ENCODE measurements at places on chromosomes 3 and 15.

GRCh38 chr3:101039285-101039684 lies 46.1 kb upstream of the ABI3BP start:
- H3K27me3 ChIP-seq, result no peaks in the 10 kb centered on the region
- no peak overlapping the region for H3K4me3 ChIP-seq
- peaks cover 18% of the 10 kb centered on the region for H3K4me1 ChIP-seq
- H3K36me3 ChIP-seq, result no peaks in the 10 kb centered on the region

GRCh38 chr15:90994059-90994416 lies 297 bp downstream of the PRC1 start:
- peak; percentile 23 for DNase-seq
- peaks cover 13% of the 10 kb centered on the region for H3K36me3 ChIP-seq
- peak overlapping the region; percentile 100 for H3K27ac ChIP-seq
- H3K27me3 ChIP-seq, result no peaks in the 10 kb centered on the region
- peak overlapping the region; percentile 100 for H3K4me3 ChIP-seq

DNA sequence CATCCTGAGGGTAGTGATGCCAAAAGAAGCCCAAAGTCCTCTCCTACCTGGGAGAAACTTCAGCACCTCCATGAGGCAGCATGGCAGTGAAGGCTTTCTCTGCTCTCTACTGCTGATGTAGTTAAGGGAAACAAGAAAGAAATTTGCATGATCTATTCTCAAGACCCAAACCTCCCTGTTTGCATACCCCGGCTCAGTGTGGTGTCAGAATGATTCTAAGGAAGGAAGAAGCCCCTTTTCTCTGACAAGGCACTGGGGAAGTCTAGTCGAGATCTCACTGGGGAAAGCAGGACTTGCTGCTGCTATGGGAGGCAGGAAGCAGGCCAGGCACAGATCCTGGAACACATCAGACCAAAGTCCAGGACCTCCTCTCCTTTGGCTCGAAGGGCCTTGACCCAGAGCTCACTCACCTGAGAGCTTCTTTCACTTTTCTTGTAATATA lies 89.4 kb upstream of the ICE2 start:
- H3K36me3 ChIP-seq, result no peaks in the 10 kb centered on the region
- H3K4me3 ChIP-seq, result no peak overlapping the region
- H3K4me1 ChIP-seq, result peaks cover 2% of the 10 kb centered on the region
- no peaks in the 10 kb centered on the region for H3K27me3 ChIP-seq
- H3K27ac ChIP-seq, result no peak overlapping the region

GRCh38 chr15:90142216-90143165 lies 40.2 kb upstream of the IDH2 start:
- no peak overlapping the region for H3K4me3 ChIP-seq
- H3K27ac ChIP-seq, result peak overlapping the region; percentile 43
- peaks cover 10% of the 10 kb centered on the region for H3K4me1 ChIP-seq
- H3K27me3 ChIP-seq, result no peaks in the 10 kb centered on the region

DNA sequence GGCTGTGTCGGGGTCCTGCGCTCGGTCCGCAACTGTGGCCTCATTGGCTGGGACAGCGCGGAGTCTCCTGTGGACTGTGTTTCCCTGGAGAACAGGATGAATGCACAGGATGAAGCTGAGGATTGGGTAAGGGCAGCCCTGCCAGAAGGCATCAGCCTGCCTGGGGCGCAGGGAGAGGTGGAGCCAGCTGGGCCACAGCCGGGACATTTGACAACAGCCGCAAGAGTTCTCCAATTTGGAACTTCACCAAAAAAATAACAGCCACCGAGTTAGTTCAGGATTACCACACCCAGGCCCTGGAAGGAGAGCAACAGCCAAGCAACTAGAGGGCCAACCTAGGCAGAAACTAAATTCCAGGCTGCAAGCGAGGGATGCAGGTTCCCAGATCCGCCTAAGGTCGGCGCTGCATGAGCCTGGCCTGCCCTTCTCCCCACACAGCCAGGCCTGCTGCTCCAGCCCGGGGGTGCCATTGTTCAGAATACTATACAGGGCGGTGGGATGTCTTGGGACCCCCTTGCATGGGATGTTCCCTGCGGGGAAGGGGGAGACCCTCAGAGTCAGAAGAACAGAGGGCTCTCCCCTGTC lies 229.3 kb downstream of the OCA2 start:
- no peak overlapping the region for H3K27ac ChIP-seq
- no peaks in the 10 kb centered on the region for H3K36me3 ChIP-seq
- no peaks in the 10 kb centered on the region for H3K4me1 ChIP-seq
- H3K4me3 ChIP-seq, result no peak overlapping the region

DNA sequence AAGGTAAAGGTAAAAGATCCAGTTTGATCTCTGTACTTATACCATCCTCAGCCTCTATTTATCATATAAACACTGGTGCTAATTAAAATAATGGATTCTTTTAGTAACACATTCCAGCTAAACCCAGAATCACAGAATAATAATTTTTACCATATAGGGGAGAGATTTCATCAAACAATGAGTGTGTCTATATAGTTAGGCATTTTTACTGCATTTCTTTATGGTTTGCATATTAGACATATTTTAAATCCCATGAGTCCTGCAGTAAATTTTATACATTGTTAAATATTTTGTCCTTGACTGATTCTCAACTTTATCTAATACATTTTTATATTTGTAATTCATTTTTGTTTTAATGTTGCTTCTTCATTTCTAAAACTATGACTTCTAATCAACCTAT lies 323.7 kb upstream of the AGTR1 start:
- H3K4me3 ChIP-seq, result no peak overlapping the region
- DNase-seq, result no peak
- no peak overlapping the region for H3K27ac ChIP-seq
- no peaks in the 10 kb centered on the region for H3K36me3 ChIP-seq
- H3K4me1 ChIP-seq, result no peaks in the 10 kb centered on the region

GRCh38 chr15:96268442-96269204 lies 61.9 kb upstream of the NR2F2 start:
- H3K36me3 ChIP-seq, result peaks cover 35% of the 10 kb centered on the region
- peaks cover 53% of the 10 kb centered on the region for H3K4me1 ChIP-seq
- H3K27ac ChIP-seq, result peak overlapping the region; percentile 81
- no peaks in the 10 kb centered on the region for H3K27me3 ChIP-seq

- no peak overlapping the region for H3K4me3 ChIP-seq
- no peaks in the 10 kb centered on the region for H3K27me3 ChIP-seq
- H3K4me1 ChIP-seq, result peaks cover 36% of the 10 kb centered on the region
- no peak for DNase-seq
These were observed 17.1 kb downstream of the RBP1 start for GRCh38 chr3:139522421-139522820.

GRCh38 chr3:138867996-138868395 lies 33.3 kb upstream of the PIK3CB start:
- H3K27ac ChIP-seq, result peak overlapping the region; percentile 43
- no peaks in the 10 kb centered on the region for H3K27me3 ChIP-seq
- peaks cover 8% of the 10 kb centered on the region for H3K4me1 ChIP-seq
- DNase-seq, result no peak
- no peak overlapping the region for H3K4me3 ChIP-seq

DNA sequence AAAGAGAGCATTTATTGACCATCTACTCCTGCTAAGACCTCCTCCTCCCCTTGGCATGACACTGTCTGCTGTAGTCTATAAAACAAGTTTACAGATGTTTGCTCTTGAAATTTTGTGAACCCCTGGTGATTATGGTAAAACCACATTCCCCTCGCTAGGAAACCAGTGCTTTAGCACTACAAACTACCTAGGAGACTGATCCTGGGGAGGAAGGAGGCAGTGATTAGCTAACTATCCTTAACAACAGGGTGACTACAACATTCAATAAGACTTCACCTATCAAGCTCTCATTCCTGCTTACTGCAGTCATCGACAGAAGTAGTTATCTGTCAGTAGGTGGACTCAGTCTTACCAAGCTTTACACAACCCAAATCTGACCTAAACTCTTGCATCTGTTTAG lies 371.3 kb downstream of the TUSC7 start:
- no peak overlapping the region for H3K27ac ChIP-seq
- peaks cover 10% of the 10 kb centered on the region for H3K27me3 ChIP-seq
- DNase-seq, result no peak
- H3K36me3 ChIP-seq, result no peaks in the 10 kb centered on the region

- peak within 1 kb of the TSS; percentile 74 for H3K27ac ChIP-seq
- H3K4me1 ChIP-seq, result peaks cover 16% of the 10 kb centered on the region
- H3K27me3 ChIP-seq, result peaks cover 22% of the 10 kb centered on the region
- no peaks in the 10 kb centered on the region for H3K36me3 ChIP-seq
- peak; percentile 75 for DNase-seq
These were observed at the start of gene UBE2E2 for GRCh38 chr3:23202921-23203707. Gene UBE2E2, plus strand, starts transcription at chr3:23203327.
